ENCODE measurements at places on chromosomes 13 and 19.

DNA sequence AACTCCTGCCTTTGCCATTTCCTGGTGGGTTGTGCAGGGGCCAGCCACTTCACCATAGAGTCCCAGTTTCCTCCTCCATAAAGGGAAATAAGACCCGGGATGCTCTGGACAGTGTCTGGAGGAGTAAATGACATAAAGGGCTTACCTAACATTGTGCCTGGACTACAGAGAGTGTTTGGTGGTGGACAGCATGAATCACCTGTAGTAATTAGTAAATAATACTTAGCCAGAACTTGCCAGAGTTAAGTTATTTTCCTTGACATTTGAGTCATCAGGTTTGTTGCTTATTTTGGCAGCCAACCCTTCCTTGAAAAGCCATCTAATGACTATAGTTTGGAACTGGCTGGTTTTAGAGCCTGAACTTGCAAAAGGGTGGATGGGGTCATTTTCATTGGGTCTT lies 159.2 kb downstream of the SLC7A1 start:
- DNase-seq, result no peak

GRCh38 chr13:87129602-87130300 lies 541.4 kb upstream of the SLITRK5 start:
- DNase-seq, result no peak

GRCh38 chr13:33272531-33273124 lies 12.9 kb downstream of the STARD13 start:
- DNase-seq, result no peak

GRCh38 chr19:40762754-40763470 lies 11.9 kb downstream of the SNRPA start:
- DNase-seq, result no peak

- no peak for DNase-seq
Measured at GRCh38 chr19:1037621-1038064, 2.3 kb upstream of the ABCA7 start.

DNA sequence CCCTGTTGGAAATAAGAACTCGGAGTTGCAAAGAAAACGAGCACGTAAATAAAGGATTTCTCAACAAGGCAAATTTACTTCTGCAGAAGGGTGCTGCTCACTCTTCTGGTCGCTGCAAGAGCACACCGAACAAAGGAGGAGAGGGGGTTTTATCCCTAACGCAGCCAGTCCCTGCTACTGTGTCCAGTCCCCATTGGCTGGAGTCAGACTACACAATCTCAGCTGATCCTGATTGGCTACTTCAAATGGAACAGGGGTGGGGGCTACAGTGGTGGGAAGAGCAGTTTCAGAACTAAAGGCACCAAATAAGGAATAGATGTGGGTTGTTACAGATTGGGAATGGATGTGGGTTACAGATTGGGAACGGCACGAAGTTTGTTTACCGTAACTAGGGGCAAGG lies 63.9 kb upstream of the MCF2L start:
- DNase-seq, result no peak

DNA sequence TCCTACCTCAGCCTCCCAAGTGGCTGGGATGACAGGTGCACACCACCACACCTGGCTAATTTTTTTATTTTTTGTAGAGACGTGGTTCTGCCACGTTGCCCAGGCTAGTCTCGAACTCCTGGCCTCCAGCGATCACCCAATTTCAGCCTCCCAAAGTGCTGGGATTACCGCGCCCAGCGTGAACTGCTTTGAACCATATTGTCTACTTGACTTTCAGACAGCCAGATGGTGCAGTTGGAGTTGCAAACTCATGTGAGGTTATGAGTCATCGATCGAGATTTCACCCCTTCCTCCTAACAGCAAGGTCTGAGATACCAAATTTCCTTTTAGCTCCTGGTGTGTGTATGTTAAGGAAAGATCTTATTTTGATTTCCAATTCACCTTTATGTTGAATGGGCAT lies 2.7 kb downstream of the SLC27A1 start:
- DNase-seq, result no peak

- DNase-seq, result no peak
Measured at GRCh38 chr13:95440441-95441088, 112.0 kb upstream of the CLDN10 start.

DNA sequence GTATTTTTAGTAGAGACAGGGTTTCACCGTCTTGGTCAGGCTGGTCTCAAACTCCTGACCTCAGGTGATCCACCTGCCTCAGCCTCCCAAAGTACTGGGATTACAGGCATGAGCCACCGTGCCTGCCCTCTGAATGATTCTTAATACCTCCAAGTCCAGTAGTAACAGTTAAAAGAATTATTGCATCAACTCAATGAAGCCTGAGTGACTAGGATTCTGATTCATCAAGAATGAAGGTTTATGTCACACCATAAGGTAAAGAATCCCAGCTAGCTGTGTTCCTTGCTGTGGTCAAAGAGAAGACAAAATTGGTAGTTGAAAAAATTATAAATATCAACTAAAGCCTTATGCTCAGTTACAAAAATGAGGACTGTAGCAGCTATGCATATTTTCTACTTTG lies 81.2 kb upstream of the ABCC4 start:
- no peak for DNase-seq

GRCh38 chr19:18173054-18173571 lies 500 bp upstream of the IFI30 start:
- peak; percentile 39 for DNase-seq

DNA sequence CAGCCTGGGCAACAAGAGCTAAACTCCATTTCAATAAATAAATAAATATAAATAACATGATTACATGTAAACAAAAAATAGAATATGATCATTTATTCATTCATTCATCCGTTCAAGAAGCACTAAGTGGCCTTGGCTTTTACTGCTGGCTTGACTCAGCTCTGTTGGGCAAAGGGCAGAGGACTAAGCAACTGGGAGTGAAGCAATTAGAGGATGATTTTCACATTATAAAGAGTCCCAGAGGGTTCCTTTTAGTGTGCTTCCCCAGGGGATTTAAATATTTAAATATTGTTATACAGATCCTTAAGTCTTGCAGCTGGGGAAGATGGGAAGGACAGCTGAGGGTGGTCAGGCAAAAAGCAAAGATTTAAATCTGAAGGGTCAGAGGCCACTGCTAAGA lies 34.9 kb upstream of the FLT1 start:
- DNase-seq, result no peak
